ENCODE measurements at places on chromosomes 13 and 19.

DNA sequence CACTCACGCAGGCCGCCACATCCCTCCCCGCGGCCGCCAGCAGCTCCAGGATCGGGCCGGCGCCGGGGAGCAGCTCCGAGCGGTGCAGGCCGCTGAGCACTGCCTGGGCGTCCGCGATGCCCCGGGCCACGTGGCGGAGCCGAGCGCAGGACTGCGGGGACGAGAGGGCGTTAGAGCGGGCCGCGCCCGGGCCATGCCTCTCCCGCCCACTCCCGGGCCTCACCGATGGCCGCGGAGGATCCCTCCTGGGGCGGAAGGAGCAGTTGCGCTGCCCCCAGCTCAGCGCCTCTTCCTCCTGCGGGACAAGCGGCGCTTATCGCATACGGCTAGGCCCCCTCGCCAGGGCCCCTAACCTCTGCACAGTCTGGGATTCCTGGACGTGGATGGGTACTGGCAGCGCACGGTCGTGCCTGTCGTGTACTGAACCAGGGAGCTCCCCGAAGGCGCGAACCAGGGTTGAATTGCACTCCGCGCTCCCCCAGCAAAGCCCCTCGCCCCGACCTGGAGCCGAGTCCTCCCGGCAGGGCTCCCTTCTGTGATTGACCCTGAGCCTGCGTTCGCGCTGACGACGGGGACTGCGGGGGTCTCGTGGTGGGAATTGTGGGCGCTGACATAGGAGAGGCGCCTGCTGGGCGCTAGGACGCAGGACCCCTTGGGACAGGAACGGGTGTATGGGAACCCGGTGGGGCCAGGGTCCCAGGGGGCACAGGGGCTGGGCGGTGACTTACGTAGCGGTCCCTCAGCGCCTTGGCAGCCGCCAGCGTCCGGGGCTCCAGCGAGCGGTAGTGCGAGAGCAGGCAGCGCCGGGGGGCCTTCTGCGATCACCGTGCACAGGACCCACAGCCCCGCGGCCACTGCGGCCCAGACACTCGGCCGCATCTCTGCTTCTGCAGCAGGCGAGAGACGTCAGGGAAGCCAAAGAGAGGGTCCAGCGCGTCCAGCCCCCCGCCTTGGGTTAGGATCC, 673 bp downstream of the IFNL4 start:
- DNase-seq, result no peak

GRCh38 chr19:11423791-11424181, 4.7 kb upstream of the RGL3 start:
- no peak for DNase-seq

DNA sequence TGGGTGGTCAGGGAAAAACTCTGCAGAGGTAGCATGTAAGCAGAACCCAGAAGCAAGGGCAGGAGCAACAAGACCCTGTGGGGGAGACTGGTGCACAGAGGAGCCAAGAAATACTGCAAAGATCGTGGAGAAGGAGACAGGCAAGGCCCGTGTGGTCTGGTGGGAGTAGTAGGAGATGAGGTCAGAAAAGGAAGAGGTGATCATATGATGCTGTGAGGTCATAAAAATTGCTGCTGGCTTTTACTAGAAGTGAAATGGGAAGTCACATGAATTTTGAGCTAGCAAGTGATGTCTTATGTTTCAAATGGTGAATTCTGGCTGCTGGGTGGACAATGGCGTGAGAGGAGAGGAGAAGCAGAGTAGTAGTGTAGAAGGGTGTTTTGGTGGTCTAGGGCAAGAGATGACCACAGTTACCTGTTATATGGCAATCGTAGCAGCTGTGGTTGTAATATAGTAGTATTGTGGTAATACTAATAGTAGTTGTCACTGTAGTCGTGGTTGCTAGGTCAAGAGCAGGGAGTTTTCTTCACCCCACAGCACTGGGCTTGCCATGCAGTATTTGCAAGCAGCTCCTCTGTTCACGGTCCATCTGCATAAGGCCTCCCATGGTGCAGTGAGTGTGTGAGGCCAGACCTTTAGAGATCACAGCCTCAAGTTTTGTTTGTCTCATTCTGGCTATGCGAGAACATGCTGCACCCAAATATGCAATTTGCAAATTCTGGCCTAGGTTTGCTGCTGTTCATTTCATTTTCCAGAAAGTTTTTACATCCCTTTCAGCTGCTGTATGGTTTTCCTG, 205.0 kb downstream of the TSHZ3 start:
- DNase-seq, result no peak

GRCh38 chr13:98738213-98738612, 14.3 kb downstream of the SLC15A1 start:
- DNase-seq, result no peak

GRCh38 chr13:33204130-33204927, 81.2 kb downstream of the STARD13 start:
- no peak for DNase-seq

- no peak for DNase-seq
Measured at GRCh38 chr13:80037505-80037888, 303.4 kb downstream of the SPRY2 start.

- DNase-seq, result no peak
Measured at GRCh38 chr19:18601875-18602274, 4.7 kb downstream of the CRLF1 start.

GRCh38 chr13:44223770-44224444, 149.7 kb upstream of the SERP2 start:
- DNase-seq, result no peak

GRCh38 chr13:106499896-106500295, 35.6 kb downstream of the EFNB2 start:
- DNase-seq, result no peak

GRCh38 chr13:39263033-39263432, 224.8 kb downstream of the NHLRC3 start:
- DNase-seq, result peak; percentile 11

GRCh38 chr19:33797802-33798671, 1.4 kb downstream of the KCTD15 start:
- peak; percentile 59 for DNase-seq

DNA sequence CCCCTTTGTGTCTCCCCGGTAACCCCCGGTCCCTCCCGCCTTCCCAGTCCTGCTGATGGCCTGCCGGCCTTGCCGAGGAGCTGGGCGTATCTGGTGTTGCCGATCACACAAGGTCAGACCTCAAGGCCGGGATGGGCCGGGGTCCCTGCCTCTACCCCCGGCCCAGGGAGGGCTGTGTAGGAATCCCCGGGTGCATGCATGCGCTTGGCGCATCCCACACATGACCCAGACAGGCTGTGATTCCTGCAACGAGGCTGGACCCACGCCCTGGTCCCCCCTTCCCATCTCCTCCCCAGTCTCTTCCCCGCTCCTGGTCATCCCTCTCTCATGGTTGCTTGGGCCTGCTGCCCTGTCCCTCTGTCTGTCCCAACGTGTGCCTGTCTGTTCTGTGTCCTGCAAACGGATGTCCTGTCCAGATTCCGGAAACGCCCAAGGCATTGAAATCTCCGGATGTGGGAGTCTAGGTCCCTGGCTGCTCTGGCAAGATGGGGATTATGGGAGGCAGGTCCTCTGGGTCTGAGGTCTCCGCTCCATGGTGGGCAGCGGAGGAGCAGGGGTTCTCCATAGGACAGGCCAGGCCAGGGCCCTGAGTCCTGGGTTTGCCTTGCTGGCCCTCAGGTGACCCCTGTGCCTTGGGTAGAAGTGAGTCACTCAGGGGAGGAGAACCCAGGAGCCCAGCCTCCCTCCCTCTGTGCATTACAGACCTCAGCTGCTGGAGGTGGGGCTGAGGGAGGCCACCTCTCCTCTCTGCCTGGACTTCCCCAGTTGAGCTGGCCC, 1.6 kb downstream of the PKN1 start:
- DNase-seq, result no peak

- no peak for DNase-seq
Measured at GRCh38 chr19:3006075-3006767, 22.9 kb downstream of the TLE2 start.
